NCI-H146 (cell line): ENCODE measurements at places on chromosomes 2 and 18.

GRCh38 chr2:231189571-231190495, 8.6 kb upstream of the ARMC9 start:
- DNase-seq: no peak

GRCh38 chr2:120772261-120772660, 36.6 kb downstream of the GLI2 start:
- no peak for DNase-seq

DNA sequence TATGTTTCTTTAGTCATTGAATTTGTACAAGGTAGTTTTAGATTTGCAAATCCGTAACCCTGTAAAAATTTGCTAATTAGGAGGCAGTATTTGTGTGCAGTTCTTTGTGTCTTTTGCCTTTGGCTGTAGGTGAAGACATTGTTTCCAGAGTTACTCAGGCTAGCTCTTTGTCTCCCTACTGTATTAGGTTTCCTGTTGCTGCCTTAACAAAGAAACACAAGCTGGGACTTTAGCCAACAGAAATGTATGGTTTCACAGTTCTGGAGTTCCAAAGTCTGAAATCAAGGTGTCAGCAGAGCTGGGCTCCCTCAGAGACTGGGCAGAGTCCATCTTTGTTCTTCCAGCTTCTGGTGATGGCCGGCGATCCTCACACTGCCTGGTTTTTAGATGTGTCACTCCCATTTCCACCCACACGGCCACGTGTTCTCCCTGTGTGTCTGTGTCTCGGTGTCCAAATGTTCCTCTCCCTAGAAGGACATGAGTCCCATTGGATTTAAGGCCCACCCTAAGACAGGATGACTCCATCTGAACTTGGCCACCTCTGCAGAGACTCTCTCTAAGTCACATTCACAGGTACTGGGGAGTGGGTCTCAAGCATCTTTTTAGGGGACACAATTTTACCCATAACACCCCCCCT, 309.7 kb downstream of the GALR1 start:
- peak; percentile 50 for DNase-seq

DNA sequence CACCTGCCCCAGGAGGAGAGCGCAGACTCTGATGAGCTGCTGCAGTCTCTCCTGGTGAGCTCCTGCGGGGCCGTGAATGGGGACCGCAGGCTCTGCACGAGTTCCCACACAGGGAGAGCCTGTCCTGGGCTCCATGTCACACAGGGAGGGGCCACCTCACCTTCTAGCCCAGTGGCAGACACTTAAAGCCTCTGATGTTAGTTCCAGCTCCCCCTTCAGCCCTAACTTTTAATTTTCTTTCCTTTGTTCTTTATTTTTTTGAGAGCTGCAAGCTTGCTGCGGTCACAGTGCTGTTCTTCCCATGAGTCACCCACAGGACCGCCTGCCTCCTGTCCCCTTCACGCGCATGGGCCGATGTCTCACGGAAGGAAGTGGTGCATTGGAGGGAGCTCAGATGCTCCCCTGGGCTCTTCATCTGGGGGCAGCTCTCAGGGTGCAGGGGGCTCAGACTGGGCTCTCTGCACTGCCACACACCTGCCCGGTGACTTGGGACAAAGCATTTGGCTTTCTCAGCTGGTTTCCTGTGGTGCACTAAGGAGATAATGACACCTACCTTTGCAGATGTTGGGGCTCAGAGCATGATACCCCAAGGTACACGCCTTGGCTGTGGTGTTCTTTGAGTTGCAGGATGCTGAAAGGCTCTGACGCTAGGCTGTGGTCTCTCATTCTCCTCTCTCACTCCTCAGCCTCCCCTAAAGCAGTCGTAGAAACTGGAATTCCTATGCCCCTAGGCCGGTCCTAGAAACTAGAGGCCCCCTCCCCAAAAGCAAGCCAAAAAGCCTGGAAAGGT, 37.2 kb upstream of the PXDN start:
- DNase-seq: no peak

DNA sequence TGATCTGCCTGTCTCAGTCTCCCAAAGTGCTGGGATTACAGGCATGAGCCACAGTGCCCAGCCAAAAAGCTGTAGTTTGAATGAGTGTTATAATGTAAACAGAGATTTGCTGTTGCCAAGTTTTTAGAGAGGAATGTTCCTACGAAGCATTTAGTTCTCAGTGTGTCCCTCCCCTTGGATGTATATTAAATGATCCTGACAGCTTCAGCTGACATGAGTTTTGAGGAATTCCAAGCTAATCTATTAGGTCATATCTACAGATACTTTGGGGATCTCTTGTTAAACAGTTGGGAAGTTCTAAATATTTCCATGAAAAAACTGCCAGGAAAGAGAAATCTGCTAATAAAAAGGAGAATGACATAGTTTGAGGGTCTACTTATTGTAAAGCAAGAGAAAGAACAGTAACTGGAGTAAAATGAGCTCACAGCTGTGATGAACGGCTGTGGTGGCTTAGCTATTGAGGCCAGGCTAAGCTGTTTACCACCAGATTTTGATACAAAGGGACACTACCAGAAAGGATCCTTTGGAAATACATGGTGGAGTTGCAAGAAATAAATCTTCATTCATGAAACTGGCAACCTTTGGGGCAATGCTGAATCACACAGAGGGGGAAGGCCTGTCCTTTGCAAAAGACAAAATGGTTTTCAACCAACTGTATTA, 2.6 kb upstream of the STON1 start:
- no peak for DNase-seq

DNA sequence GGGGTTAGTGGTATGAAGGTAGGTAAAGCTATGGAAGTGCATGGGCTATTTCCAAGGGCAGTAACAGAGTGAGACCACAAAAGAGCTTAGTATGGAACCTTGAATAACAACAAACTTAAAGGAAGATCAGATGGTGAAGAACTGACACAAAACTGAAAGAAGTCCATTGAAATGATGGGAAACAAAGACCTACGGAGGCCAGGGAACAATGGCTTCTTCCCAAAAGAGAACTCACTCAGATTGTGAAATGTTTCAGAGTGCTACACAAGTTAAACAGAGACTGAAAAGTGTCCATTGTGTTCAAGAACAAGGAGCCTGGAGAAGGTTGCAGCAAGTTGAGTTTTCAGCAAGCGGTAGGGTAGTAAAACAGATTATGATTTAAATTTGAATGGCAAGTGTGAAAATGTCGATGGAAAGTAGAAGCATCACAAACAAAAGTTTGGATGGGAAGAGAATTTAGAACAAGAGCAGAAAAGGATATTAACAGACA, 700.0 kb upstream of the NXPH2 start:
- no peak for DNase-seq

- no peak for DNase-seq
Observed at GRCh38 chr2:177295484-177295883, 31.0 kb upstream of the NFE2L2 start.

DNA sequence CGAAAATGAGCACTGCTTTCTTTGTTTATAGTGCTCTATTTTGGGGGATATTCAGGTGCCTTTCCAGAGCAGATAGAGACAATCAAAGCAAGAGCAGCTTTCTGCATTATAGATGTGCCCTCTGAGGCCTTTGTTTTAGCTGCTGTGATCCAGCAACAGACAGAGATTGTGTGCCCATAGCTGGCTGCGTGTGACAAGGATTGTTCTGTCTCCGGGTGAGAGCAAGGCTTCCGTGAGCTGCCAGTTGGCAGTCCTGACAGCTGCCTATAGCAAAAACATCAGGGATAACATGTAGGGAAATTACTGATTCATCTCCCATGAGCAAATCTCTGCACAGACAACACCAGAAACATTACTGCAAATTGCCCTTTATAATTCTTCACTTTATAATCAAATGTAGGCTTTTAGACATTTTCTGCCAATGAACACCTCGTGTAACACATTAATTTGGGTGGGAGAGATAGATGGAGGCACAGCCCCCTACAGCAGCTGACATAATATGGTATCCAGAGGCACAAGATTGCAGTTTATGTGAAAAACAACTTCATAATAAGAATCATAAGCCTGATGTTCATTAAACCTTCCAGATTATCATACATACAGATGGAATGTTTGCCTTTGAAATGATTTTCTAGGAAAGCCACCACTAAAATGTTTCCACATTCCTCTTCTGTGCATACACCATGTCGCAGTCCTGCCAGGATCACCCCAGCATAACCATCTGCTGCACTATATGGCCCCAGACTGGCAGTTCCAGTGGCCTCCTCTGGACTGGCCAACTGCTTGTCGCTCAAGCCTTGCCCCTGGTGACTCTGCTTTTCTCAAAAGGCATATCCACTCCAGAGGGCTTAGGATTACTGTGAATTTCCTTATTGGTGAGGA, 131.2 kb downstream of the TRIB2 start:
- no peak for DNase-seq

GRCh38 chr2:19369341-19369955, 11.0 kb upstream of the OSR1 start:
- peak; percentile 51 for DNase-seq

- DNase-seq: no peak
Observed at GRCh38 chr2:178882666-178883440, 75.6 kb upstream of the TTN start.

DNA sequence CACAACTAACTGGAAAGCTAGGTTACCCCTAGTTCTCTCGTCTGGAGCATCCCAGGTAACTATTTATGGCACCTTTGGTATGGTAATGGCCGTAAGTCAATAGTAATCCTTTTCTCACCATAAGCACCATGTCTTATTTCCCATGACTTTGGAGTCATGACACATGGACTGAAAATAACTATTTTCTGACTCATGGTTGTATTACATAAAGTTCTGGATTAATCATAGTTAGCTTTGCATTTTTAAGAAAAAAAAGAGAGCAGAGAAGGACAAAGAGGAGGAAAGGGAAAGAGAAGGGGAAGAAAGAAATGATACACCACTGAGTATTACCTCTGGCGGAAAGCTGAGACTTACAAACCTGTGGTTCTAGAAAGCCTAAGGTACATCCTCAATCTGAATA, 99.3 kb downstream of the BIN1 start:
- DNase-seq: no peak

GRCh38 chr18:45566025-45566740, 49.1 kb upstream of the SLC14A2 start:
- no peak for DNase-seq

GRCh38 chr2:160375802-160376469, 117.7 kb downstream of the RBMS1 start:
- no peak for DNase-seq

DNA sequence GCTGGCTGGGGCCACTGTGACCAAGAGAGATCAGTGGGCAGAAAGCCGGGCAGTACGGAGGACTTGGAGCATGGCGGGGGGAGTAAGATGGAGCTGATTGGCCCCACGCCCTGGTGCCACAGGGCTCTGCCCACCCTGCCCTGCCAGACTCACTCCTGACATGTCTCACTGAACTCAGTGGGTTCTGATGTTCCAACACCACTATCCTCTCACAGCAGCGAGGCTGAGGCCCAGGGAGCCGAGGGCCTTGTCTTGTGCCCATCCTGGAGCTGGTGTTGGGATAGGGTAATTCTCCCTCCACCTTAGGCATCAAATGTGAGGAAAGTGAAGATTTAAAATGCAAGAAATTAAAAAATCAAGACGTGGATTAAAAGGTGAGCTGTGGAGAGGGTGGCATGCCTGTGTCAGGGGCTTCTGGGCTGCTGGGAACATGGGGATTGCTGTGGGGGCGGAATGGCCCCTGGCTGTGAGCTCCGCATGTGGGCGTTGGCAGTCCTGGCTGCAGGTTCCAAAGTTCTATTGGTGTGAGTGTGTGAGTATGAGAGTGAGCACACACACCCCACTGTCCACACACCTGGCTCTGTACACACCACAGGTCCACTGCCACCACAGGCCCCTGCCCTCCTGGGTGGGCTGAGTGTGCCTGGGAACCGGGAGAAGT, 283.5 kb upstream of the HS6ST1 start:
- no peak for DNase-seq

GRCh38 chr2:176822060-176822459, 390.5 kb upstream of the HNRNPA3 start:
- no peak for DNase-seq

DNA sequence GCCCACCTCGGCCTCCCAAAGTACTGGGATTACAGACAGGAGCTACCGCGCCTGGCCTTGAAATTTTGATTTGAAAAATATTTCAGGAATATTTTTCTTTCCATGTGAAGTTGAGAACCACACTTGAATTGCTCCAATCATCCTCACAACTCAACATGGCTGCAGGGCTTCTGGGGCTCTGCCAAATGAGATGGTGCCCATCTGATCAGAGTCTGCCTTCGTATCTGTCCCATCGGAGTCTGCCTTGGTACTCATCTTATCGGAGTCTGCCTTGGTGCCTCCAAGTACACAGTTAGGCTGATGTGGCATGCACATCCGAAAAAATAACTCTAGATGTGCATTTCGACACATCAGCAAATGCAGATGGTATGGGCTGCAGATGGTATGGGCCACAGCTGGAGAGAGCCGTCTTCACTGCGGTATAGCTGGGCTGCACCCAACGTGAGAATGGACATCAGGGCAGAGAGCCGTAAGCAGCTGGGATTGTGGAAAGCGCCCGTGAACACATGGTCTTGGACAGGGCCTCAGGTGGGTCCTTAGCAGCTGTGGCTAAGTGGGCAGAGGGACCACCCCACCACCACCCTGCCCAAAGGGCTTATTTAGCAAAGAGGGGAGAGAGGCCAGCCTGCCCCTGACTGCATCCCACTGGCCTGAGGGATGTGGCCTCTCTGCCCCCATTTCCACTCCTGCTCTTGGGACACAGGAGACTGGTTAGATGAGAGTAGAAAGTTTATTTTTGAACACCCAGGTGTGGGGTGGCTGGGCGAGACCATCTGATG, 52.1 kb upstream of the RBM44 start:
- no peak for DNase-seq
